ENCODE measurements at places on chromosomes 11 and 22.

DNA sequence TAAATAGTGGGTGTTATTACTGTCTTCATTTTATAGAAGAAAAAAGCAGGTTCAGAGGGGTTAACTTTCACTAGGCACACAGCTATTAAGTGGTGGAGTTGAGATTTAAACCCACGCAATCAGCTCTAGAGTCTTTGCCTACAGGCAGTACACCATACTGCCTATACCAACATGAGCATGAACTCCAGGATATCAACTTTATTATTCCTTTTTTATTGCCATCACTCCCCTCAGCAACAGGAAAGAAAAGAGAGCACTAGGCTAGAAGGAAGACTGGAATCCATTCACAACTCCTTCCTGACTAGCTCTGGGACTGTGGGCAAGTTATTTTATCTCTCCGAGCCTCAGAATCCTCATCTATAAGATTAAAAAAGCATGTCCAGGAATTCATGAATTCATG, 58.7 kb upstream of the FSHB start:
- DNase-seq = no peak

- no peak for DNase-seq
These were observed 93.0 kb downstream of the ME3 start for GRCh38 chr11:86579406-86579731.

- DNase-seq = no peak
These were observed 1536.3 kb downstream of the FAM181B start for GRCh38 chr11:81197396-81197795.

DNA sequence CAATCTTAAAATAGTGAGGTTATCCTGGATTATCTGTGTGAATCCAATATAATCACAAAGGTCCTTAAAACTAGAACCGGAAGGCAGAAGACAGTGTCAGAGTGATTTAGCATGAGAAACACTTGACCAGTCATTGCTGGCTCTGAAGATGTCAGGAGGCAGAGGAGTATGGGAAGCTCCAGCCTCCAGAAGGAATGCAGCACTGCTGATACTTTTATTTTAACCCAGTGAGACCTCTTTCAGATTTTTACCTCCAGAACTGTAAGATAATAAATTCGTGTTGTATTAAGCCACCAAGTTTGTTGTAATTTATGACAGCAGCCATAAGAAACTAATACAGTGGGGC, 134.4 kb upstream of the ZC3H12C start:
- DNase-seq = no peak

DNA sequence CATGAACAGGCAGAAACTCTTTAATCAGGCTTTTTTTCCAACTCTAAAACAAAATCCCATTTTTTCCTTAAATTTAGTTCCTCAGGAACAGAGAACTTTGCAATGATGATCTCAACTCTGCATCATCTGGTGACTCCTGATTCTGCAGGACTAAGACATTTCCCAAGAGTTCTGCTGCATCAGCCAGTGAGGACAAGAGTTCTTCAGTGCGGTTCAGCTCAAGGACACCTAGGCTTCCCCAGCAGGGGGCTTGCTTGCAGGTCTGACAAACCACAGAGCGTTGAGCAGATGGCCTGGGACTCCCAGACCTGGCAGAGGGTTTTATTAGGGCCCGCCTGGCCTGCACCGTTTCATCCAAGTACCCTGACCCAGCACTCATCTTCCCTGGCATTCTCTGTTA, 6.4 kb downstream of the CDCA5 start:
- DNase-seq = no peak

DNA sequence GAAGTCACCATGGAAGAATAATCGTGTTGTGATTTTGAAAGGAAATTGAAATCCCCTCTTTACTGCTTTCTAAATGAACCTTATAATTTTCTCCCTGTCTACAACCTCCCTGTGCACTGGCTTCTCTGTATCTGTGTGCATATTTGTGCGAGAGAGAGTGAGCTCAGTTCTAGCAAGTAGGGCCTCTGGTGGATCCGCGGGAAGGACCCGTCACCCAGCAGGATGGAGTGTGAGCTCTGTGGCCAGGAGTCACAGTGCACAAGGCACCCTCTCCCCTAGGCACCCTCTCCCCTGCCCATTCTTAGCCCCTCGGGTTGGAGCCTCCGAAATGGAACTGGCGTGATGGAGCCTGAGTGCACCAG, 109.0 kb downstream of the TRIM29 start:
- no peak for DNase-seq

DNA sequence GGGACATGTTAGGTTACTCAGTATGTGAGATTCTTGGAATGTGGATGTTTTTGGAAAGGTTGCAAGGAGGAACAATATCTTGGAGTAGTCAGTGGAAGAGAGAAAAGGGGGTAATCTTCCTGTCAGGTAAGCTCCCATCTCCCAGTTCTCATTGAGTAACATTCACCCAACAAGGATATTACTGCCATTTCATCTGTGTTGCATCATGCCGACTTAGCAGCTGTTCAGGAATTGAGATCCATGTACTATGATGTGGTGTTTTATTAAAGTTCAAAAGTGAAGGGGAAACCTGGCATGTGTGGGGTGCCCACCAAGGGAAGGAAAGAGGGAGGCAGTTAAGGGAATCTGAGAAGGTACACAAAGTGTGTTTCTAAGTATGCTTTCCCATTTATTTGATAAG, 58.4 kb upstream of the RASSF10 start:
- no peak for DNase-seq

- no peak for DNase-seq
These were observed 30.4 kb downstream of the POU2F3 start for GRCh38 chr11:120270386-120270785.

- DNase-seq = no peak
These were observed 10.4 kb downstream of the PACSIN2 start for GRCh38 chr22:43004362-43005035.

DNA sequence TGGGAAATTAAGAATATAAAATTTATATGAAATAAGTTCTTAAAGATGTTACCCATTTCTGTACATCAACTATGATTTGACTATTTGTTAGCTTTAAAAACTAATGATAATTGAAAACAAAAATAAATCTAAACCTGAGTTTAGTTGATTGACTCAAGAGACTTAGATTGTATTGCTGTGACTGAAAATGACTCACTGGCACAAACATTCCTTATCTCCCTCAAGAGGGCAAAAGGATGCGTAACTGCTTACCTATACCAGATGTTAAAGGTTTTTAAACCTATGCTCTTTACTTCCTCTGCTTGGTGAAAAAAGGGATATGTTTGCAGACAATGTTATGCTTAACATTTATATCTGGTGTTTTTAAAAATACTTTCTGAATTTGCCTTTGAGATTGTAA, 30.3 kb downstream of the ATM start:
- DNase-seq = no peak

DNA sequence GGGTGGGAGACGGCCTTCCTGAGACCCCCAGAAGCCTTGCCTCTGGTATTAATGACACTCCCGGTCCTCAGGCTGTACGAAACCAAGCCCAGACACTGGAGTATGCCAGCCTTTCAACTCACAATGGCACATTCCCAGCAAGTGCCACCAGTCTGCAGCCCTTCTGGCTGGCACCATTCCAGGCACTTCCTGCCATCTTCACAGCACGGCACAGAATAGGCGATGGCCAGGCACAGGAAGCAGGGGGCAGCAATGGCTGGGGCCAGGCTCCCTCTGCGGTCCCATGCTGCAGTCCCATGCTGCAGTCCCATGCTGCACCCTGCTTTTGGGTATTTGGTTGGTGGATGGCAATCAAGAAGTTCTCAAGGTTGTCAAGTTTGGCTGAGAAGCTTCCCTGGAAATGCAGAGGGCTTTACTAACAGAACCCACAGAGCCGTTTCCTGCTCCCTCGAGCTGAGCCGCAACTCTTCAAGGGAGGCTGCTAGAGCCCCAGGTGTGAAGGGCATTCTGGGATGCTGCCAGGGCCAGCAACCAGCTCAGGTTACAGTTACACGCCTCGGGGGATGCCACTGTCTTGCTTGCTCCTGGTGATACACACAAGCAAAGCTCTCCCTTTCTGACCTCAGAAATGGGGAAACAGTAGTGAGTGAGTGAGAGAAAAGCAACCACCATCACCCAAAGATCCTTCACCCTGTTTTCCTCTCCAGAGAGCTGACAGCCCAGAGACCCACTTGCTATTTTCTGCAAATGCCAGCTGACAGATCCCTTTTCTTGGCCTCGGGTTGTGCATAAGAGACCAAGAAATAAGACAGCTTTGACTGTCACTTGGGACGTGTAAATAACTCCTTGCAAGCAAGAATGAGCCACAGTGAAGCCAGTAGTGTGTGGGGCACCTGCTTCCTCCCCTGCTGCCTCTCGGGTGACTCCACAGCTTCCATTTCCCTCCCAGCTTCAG, 23.9 kb downstream of the LRFN4 start:
- no peak for DNase-seq

GRCh38 chr11:1458340-1459218, 28.0 kb downstream of the MOB2 start:
- no peak for DNase-seq

GRCh38 chr22:48701296-48702030, 1126.2 kb downstream of the BRD1 start:
- no peak for DNase-seq

DNA sequence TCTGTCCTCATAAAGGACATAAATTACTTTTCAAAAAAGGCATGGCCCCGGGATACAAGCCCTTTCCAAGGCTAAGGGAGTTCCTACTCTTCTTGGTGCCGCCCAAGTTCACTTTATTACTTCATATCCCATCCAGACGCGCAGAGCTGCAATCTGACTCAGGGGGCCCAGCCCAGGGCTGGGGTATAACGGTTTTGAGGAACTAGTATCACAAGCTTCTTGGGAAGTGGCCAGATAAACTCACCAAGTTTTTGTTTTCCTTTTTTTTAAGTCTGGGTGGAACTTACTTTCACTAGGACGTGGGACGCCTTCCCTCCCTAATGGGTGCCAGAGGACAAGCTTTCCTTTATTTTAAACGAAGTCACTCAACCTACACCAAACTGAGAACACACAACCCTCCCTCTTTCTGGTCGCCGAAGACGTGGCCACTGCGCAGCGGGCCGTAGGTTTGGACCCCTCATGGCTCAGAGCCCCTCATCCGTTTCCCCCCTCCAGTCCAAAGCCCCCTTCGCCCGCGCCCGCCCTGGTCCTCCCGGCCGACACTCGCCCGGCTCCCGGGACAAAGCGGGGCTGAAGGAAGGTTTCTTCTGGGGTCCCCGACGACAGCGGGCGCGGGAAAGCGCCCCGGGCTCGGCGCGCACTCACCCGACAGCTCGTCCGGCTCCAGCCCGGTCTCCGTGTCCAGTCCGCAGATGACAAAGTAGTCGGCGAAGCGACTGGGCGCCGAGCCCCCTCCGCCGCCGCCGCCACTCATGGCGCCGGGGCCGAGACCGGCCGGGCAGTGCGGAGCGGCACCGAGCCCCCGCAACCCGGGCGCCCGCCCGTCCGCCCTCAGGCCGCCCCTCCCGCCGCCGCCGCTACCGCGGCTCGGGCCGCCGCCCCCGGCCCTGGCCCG, 587 bp downstream of the DENND5A start:
- peak; percentile 8 for DNase-seq

GRCh38 chr11:103832762-103833161, 203.7 kb upstream of the DDI1 start:
- no peak for DNase-seq

DNA sequence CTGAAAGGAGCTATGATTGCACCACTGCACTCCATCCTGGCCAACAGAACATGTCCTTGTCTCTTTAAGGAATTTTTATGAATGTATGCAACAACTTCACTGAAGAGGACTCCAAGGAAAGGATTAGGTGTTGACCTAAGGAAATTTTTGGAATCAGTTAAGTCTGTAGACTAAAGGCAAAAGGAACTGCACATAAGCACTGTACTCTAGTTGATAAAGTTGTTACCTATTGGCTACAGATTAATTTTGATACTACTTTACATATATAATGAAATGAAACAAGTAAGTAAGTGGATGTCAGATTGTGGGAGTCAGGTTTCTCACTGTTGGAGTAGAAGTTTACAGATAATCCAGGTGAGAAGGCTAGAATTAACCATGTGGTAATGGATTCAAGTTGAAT, 36.5 kb downstream of the TUG1 start:
- no peak for DNase-seq

- DNase-seq = no peak
These were observed 2.9 kb upstream of the APOA1 start for GRCh38 chr11:116840224-116840745.

- DNase-seq = no peak
These were observed 11.7 kb downstream of the MIAT start for GRCh38 chr22:26669060-26669481.

DNA sequence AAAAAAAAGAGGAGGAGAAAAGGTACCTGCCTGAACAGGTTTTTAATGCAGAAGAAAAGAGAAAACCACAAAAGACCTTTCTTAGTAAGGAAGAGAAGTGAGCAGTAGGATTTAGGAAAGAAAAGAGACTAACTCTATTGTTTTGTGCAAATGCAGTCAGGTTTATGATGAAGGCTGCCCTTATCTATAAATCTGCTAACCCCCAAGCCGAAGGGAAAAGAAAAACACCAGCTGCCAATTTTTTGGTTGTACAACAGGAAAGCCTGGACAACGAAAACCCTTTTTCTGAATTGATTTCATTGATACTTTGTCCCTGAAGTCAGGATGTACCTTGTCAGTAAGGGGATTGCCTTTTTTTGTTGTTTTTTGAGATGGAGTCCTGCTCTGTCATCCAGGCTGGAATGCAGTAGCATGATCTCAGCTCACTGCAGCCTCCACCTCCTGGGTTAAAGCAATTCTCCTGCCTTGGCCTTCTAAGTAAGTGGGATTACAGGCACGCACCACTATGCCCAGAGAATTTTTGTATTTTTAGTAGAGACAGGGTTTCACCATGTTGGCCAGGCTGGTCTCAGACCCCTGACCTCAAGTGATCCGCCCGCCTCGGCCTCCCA, 21.2 kb downstream of the POLD4 start:
- no peak for DNase-seq

GRCh38 chr11:93988455-93988854, 32.7 kb upstream of the HEPHL1 start:
- DNase-seq = no peak

DNA sequence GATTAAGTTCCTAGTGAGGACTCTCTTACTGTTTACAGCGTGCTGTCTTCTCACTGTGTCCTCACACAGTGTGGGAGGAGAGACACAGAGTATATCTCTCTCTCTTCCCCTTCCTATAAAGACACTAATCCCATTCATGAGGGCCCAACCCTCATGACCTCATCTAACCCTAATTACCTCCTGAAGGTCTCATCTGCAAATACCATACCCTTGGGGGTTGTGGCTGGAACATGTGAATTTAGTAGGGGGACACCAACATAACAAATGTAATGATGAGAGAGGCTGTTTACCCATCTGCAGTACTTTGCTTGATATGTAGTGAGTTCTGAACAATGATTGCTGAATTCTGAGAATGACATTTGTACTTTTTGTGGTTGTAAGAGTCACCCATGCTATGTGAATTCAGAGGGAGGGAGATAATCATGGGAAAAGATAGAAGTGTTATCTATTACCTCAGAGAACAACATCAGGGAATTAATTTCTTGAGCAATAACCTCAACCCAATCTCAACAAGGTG, 4.9 kb upstream of the OR52W1 start:
- no peak for DNase-seq

- DNase-seq = no peak
These were observed 5.4 kb downstream of the TNRC6B start for GRCh38 chr22:40183029-40183581.

DNA sequence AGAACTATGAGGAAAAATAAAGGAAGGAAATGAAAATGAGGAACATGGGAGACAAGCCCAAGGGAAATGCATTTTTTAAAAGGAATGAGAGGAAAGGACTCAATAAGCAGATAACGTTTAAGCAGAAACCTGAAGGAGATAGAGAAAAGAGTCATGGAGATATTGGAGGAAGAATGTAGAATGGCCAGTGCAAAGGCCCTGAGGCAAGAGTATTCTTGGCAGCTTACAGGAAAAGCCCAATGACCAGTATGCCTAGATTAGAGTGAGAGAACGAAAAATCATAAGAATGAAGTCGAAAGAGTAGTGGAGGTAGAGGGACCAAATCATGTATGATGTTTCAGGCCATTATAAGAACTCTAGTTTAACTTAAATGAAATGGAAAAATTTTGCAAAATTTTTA, 220.3 kb downstream of the DLG2 start:
- no peak for DNase-seq
